ENCODE measurements at places on chromosomes 1 and 21.

DNA sequence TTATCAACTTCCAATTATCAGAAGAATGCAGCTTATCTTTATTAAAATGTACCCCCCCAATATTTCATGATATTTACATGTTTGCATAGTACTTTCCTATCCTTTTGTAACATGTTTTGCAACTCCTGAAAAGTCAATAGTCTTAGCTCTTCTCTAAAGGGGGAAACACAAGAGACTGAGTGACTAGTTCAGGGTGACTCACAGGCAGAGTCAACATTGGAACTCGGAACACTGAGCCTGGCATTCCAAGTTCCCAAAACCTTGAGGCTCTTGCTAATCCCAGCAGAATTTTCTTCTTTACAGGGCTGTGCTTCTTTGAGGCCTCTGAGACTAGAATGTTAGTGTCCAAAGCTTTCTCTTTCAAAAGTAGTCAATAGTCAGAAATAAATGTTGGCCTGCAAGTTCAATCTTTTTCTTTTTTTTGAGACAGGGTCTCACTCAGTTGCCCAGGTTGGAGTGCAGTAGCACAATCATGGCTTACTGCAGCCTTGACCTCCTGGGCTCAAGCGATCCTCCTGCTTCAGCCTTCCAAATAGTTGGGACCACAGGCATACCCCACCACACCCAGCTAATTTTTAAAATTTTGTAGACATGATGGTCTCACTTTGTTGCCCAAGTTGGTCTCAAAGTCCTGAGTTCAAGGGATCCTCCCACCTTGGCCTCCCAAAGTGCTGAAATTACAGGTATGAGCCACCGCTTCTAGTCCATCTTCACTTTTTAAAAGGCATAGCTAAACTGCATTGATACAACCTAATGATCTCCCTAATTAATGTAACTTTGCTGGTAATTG is 37.5 kb downstream of the ZNF281 start:
- no peak for DNase-seq

GRCh38 chr1:29179641-29180184 is 2.0 kb downstream of the SRSF4 start:
- no peak for DNase-seq

GRCh38 chr1:104953555-104953954 is 1203.9 kb downstream of the AMY1C start:
- DNase-seq: no peak

DNA sequence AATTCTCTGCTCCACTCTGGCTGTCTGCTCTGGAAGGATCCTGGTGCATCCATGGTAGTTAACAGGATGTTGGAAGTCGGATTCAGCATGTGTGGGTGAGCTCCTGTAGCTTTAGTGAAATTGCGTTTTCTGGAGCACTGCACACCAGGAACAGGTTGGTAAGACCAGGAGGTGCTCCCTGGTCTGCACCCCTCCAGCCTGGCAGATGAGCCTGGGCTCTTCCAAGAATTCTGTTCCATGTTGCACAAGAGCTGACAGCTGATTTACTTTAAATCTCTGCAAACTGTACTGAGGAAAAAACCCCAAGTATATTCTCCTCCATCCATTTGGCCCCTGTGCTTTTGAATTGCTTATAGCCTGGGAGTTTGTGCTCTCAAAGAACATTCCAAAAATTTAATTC is 33.7 kb downstream of the KCNK1 start:
- DNase-seq: no peak

DNA sequence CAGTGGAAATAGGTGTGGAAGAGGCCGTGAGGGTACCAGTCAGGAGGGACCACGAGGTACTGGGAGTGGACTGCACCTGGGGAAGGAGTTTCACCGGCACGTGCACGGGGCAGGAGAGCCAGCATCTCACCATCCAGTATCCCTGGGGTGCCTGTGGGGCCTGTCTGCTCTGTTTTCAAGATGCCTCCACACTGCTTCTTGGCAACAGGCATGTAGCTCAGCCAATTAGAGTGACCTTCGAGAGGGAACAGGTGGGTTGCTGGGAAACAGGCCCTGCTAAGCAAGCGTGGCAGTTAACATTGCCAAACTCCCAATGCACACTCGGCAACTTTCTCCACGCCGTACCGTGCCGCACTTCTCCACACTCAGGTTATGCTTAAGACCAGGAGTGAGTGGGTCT is 17.7 kb downstream of the KCNC4 start:
- DNase-seq: no peak

DNA sequence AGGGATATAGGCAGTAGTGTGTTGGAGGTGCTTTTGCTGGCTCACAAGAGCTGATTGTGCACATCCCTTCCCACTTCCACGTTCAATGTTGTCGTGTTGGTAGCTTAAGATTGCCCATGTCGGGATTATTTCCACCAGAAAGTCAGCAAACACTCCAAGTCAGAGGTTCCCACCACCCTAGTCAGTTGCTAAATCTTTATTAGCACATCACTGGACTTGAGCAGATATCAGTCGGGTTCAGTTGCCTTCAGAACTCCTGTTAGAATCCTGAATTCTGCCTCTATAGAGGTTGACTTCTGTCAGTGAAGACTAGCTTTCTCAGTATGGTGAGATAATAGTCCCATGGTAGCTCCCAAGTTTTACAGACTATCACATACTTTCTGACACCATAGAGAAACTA is 10.5 kb downstream of the AGL start:
- no peak for DNase-seq

DNA sequence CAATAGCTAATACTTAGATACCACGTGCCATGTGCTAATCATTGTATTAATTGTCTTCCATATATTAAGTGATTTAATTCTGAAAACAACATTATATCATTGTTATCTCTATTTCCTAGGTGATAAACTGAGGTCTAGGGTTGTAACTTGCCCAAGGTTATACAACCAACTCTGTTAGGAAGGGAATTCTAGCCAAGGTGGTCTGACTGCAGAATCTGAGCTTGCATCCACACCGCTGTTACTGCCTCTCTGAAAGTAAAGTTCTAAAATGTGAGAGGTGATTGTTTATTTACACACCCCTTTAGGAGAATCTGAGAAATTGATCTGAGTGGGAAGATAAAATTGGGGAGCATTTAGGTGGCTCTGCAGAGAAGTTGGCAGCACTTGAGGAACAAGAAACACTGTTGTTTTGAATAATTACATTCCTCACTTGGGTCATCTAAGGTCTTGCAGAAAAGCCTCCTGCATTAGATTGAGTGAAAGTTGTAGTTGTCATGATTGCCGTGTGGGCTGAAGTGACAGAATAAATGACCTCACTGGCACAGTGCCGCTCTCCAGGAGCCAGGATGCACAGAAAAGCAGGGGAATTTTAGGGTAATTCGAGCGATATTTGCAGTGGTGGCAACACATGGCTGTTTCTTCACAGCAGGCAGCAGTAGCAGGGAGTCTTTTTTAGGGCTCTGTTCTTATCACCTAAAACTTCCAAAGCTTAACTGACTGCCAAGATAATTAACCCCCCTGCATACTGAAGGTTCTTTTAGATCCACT is 121.7 kb downstream of the ADGRL4 start:
- DNase-seq: no peak

DNA sequence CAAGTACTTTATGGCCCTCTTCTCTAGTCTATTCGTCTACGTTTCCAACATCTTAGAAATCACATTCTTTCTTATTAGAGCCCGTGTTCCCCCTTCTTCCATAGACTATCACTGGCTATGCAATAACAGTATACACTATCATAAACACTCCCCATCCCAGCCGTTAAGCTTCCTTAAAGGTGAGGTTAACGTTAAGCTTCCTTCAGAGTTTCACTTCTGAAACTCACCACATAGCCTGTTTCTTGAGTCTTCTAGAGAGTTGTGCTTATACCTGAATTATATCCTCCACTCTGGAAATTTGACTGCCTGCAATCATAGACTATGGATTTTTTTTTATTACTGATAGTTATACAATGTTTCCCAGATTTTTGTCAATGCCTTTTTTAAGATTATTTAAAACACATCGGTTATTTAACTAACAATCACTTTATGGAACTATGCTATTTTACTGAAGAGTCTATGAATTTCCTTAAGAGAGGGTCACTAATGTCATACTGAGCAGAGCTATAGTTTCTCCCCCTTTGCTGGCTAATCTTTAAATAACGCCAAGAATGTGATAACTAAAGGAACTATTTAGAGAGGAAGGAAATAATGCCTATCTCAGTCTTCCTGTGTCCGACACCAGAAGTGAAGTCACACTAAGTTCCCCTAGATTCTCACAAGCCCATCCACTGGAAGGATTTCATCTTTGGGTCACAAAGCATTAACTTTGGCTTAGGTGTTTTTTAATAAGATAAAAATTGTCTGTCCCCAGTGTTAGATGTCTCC is 16.8 kb downstream of the FCER1A start:
- no peak for DNase-seq

DNA sequence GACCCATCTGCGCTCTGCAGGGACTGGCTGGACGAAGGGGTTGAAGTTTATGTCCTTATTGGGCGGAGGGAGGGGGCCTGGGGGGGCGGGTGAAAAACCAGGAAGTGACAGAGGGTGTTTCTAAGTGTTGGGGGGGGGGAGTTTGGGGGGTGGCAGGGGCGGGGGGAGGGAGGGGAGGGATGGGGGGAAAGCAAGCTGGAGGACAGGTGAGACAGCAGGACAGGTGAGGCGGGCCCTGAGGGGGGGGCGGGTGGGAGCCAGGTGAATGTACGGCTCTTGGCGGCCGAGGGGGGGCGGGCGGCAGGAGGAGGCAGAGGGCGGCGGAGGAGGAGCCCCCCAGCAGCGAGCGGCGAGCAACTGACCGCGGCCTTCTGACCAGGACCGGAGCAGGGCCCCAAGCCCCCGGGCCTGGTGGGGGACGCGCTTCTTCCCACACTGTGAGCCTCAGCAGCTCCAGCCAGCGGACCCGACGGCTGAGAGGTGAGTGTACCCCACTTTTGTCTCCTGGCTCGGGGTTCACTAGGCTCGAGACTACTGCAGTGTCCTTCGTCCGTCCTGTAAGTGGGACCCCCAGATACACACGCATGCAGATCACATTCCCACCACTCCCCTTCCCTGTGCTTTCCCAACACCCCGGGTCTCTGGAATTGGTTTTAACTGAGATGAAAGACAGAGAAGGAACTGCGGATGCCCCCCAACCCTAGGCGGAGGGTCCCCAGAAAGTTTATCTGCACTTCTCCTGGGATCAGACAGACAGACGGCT is at the start of gene ZBTB7B:
Gene ZBTB7B, plus strand, starts transcription at position 339 of the 763 bp plus-strand sequence. CDS start 11,859 bp downstream, outside the sequence.
- peak; percentile 42 for DNase-seq

- DNase-seq: no peak
Measured at GRCh38 chr1:243267914-243268653, 12.2 kb downstream of the SDCCAG8 start.

GRCh38 chr1:203914292-203914691 is 52.9 kb downstream of the SNRPE start:
- DNase-seq: no peak

DNA sequence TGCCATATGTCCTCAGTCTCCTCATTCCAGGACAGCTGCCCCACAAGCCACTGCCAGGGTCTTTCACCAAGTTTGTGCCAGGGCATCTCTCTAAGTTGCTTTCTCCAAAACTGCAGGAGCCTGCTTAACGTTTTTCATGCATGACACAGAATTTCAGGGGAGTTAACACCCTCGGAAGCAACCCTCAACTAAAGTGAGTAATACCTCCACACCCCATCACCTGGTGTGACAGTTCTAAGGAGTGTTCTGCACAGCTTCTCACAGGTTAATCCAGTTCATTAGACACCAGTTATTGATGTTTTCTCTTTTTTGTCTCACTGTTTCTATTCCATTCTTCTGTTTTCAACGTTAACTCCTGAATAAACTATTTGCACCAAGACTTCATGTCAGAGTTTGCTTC is 115.0 kb downstream of the BACH1 start:
- no peak for DNase-seq

DNA sequence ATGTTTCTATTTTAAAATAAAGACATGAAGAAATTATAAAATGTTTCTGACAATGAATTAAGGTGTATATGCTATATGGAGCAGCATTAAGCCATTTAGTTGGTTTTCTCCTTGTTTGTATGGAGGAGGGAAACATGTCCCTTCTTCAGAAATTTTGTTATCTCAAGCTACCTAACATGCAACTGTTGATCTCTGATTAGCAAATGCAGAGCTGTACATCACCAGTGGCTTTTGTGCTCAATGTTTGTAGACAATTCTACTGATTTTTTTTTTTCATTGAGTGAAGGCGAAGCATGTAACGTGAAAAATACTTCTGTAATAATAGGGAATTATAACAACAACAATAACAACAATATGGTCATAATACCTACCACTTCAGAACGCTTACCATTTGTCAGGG is 463.7 kb downstream of the PLPP3 start:
- no peak for DNase-seq

DNA sequence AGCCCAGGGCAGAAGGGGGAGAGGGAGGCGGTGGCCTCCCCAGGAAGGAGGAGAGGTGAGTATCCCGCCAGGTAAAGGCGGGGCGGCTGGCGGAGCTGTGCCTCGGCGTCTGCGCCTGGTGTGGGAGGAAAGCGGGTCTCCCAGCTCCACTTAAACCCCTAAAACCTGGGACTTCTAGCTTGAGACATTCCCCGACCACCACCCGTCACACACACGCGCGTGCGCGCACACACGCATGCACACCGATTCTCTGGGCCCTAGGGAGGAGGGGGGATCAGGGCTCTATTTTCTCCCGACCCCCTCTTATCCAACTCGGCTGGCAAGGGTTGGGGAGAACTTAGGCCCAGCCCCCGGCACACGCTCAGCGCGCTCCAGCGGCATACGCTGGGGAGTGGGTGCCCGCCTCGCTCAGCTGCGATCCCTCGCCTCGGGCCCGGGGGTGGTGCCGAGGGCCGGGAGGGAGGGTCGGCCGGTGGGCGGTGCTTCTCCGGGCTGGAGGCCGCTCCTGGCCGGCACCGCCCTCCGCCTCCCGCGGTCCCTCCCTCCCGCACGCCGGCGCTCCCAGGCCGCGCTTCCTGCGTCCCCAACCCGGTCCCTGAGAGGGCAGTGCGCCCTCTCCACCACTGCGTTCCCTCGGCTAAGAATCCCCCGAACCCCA is at the start of gene TMEM51:
Gene TMEM51, plus strand, starts transcription at position 564 of the 658 bp plus-strand sequence. CDS start 61,341 bp downstream, outside the sequence.
- peak; percentile 85 for DNase-seq

DNA sequence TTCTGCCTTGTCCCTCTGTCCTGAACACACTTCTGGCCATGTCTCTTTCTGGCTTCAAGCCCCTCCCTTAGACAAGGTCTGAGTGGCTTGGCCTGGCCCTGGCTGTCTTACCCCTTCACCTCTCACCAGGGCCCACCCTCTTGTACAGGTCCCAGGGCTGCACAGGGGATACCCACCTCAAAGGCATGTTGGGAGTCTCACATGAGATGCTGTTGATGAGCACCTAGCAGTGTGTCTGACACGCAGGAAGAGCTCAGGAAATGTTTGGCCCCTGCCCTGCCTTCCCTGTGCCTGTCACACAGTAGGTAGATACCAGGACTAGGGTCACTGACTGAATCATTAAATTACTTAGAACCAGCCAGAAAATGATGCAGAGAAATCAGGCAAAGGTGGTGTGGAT is 16.6 kb downstream of the ZNF362 start:
- DNase-seq: no peak
